ENCODE measurements at places on chromosomes 2 and 18. TPM values are rescaled to one million over a fixed set of nuclear protein-coding genes. Genes with fewer than 3 reads are reported as not detected.

GRCh38 chr18:79912409-79912991 lies 39.0 kb downstream of the SLC66A2 start:
- H3K36me3 ChIP-seq = peaks cover 36% of the 10 kb centered on the region
- H3K27ac ChIP-seq = peak overlapping the region; percentile 44
- H3K4me1 ChIP-seq = peaks cover 10% of the 10 kb centered on the region
- H3K27me3 ChIP-seq = peaks cover 14% of the 10 kb centered on the region
- no peak for DNase-seq

- no peak for DNase-seq
- no peak overlapping the region for H3K27ac ChIP-seq
- H3K4me1 ChIP-seq = peaks cover 12% of the 10 kb centered on the region
- no peak overlapping the region for H3K4me3 ChIP-seq
- H3K36me3 ChIP-seq = no peaks in the 10 kb centered on the region
- H3K27me3 ChIP-seq = no peaks in the 10 kb centered on the region
Measured at GRCh38 chr2:31232586-31232985, 1.4 kb upstream of the EHD3 start.

DNA sequence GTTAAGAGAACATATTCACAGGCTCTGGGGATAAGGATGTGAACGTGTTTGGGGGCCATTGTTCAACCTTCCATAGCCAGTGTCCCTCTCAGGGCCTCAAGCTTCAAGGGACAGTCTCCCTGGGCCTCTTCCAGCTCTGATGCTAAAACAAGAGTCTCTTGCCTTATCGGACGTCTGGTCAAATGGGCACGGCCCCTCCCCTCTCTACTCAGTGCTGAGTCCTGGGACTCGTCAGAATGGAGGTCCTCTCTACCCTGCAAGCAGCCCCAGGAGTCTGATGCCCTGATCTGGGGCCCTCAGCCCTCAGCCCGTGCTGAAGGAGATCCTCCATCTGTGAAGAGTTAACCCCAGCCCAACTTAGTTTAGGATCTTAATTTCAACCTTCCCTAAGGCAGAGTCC lies 198.2 kb downstream of the ZFP36L2 start:
- H3K36me3 ChIP-seq = peaks cover 2% of the 10 kb centered on the region
- H3K4me1 ChIP-seq = peaks cover 3% of the 10 kb centered on the region
- H3K27ac ChIP-seq = no peak overlapping the region

SLC20A1 gene
- 73.0 TPM for total RNA-seq

HTR2B gene
- not detected for total RNA-seq
